ENCODE measurements at places on chromosomes 1 and 21.
A peak's percentile ranks its signal among the peaks of the same experiment; 100 is the strongest.

GRCh38 chr1:206013026-206013795 is 10.0 kb upstream of the RAB7B start:
- no peak for DNase-seq

GRCh38 chr1:216045400-216045799 is 377.8 kb downstream of the USH2A start:
- DNase-seq: peak; percentile 95

- peak; percentile 8 for DNase-seq
Observed at GRCh38 chr1:82226186-82226505, 425.4 kb downstream of the ADGRL2 start.

DNA sequence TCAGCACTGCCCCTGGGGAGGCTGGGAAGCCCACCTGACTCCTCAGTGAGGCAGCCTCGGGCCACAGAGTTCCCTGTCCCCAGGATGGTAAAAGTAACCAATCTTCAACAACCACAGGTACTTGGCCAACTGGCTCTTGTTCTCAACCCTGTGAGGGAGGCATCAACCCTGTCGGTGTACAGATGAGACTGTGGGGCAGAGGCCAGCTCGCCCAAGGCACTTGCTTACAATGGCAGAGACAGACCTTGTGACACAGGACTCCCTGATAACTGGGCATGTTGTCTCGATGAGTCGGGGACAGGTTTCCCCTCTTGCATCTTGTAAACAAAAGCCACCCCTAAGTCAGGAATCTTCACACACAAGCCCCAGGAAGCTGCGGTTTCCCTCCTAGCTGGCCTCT is 8.0 kb downstream of the SLC30A2 start:
- no peak for DNase-seq

- no peak for DNase-seq
Observed at GRCh38 chr1:113857776-113858175, 13.7 kb downstream of the PTPN22 start.

DNA sequence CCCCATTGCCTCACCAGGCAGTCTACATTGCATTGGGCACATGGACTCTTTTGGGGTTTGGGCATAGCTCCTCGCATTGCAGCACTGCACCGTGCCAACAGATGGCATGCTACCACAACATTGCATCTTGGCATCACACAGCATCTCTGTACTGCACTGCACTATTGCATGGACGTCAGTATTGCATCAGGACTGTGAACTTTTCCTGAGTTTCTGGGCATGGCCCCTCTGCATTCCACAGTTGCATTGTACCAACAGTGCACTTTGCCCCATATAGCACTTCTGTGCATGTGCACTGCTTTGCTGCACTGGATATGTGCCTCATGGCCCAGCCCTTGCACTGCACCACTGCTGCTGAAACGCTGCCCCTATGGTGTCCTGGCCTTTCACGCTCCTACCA is 9.6 kb downstream of the PTPRU start:
- peak; percentile 62 for DNase-seq

DNA sequence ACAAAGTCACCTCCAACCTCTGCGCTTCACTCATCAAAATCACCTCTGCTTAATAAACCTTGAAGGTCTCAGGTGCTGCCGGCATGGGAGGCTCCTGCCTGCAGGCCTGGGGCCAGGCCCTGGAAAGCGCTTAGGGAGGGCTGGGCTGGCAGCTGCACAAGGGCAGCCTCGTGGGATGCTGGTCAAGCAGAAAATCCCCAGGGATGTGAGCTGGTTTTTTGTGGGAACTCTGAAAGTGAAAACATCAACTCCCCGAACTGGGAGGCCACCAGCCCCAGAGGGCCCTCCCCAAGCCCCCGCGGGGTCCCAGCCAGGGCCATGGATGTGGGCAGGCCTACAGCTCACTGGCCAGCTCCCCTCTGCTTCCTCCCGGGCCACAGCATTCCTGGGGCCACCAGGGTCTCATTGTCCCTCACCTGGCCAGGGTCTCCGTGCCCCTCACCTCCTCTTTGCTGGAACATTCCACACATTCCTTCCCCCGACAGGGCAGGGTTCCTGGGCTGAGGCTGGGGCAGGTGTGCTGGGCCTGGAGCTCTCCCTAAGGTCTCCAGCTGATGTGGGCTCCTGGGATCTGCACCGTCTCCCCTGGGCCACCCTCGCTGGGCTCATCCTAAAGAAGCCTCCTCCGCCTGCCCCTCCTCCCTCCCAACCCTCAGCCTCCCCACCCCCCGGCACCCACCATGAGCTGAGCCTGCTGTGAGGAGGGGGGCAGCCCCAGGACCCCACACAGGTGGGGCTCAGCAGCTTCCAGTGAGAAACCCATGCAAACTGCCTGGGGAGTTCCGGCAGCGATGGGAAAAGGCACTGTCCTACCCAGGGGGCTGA is 36.0 kb upstream of the POFUT2 start:
- no peak for DNase-seq

GRCh38 chr1:107363154-107363553 is 222.3 kb downstream of the NTNG1 start:
- no peak for DNase-seq

GRCh38 chr1:175673371-175674150 is 69.8 kb downstream of the TNR start:
- no peak for DNase-seq

GRCh38 chr1:119565131-119565772 is 58.2 kb downstream of the HSD3B1 start:
- DNase-seq: no peak

GRCh38 chr1:30353637-30354036 is 369.7 kb downstream of the MATN1 start:
- DNase-seq: peak; percentile 18

- DNase-seq: no peak
Observed at GRCh38 chr1:154411525-154411924, 6.4 kb downstream of the IL6R start.

- DNase-seq: no peak
Observed at GRCh38 chr1:82034812-82035211, 234.1 kb downstream of the ADGRL2 start.

DNA sequence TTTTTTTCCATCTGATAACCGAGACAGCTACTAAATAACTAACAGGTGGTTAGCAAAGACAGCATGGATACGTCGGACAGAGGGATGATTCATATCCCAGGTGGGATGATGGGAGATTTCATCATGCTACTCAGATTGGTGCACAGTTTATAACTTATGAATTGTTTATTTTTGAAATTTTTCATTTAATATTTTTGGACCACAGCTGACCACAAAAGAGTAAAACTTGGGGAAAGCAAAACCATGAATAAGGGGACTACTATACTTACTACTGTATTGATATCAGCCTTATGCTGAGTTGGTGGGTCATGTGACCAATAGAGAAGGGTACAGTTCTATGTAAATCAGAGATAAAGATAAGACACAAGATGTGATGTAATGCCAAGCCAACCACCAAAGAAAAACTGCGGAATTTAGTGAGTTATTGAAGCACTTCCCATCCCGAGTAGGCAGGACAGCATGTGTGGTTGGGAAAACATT is 248.1 kb upstream of the C1orf105 start:
- DNase-seq: peak; percentile 56

DNA sequence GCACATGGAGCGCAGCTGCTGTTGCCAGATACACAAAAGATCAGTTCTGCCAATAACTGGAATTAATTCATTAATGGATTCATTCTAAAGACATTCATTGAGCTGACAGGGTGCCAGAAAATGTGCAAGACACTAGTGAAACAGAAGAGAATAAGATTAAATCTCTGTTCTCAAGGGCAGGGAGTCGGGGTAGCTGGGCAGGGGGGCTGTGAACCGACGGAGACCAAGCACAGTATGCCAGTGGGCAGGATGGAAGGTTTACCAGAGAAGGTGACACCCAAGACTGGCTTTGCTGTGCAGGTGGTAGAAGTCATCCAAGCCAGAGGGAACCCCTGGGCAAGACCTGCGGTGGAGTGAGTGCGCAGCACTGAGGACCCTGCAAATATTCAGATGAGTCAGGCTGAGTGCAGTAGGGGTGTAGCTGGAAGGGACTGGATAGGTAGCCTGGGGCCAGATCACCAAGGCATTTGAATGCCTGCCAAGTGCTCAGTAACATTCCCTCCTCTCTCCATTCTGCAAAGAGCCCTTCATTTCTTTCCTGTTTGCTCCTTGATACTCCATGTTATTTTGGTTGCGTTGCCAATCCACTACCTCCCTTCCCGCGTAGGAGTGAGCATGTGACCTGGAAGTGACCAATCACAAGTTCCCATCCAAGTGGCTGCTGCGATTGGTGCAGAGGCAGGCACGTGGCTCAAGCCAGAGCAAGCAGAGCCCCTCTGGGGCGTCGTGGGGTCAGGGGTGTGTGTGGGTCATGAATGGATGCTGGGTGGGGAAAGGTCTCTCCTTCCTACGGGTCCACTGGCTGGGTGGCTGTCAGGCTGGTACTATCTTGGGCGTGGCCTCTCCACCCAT is 413.1 kb downstream of the PTPRU start:
- no peak for DNase-seq

- peak; percentile 85 for DNase-seq
Observed at GRCh38 chr1:27436204-27437159, 44.1 kb downstream of the GPR3 start.

- DNase-seq: peak; percentile 46
Observed at GRCh38 chr21:34337741-34338140, 26.1 kb upstream of the KCNE2 start.

GRCh38 chr1:154837672-154838171 is 32.4 kb downstream of the KCNN3 start:
- DNase-seq: no peak

GRCh38 chr21:44800971-44801467 is 601 bp downstream of the UBE2G2 start:
- DNase-seq: peak; percentile 39

DNA sequence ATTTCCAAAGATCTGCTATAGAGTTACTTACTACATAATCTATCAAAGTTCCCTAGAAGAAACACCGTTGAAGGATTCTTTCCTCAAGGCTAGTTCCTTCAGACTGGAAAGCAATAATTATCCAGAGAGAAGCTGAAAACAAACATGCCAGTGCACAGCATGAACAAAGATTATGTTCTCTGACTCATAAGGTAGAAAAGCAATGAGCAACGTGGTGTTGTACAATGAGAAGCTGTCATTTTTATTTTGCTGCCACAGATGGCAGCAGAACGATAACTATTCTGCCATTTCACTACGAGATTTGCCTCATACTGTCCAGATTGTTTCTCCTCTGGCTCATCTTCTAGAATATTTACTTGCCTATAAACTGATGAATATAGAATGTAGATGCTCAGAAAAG is 10.7 kb downstream of the EXTL2 start:
- peak; percentile 73 for DNase-seq

- DNase-seq: no peak
Observed at GRCh38 chr1:172178886-172179285, 241.6 kb upstream of the C1orf105 start.

DNA sequence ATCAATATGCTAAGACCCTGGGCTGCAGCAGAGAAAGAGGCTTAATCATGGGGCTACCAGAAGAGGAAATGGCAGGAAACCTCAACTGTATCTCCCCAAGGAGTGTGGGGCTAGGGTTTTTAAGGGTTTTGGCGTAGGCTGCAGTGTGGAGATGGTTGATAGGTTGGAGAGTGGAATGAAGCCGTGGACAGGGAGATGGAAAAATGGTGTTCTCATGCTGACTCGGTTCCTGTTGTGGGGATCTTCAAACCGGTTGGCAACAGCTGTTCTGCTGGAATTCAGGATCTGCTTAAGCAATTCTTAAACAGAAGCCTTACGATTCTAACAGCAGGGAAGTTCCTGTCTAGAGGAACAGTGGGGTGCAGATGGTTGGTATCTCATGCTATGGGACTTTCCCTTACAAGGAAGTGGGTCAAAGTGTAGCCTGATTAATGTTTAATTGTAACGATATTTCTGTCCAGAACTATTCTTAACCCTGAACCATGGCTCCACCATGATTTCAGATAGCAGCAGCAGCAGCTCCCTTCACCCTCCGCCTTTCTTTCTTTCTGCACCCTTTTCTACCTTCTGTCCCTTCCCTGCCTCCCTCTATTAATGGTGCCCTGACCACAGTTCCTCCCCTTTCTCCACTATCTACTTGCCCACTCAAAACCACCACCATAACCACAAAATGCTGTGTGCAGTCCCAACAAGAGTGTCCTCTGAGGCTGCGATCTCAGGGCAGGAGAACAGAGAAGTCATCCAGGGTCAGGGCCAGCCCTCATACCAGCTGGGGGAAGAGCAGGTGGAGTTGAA is 30.8 kb downstream of the RSPH1 start:
- no peak for DNase-seq

DNA sequence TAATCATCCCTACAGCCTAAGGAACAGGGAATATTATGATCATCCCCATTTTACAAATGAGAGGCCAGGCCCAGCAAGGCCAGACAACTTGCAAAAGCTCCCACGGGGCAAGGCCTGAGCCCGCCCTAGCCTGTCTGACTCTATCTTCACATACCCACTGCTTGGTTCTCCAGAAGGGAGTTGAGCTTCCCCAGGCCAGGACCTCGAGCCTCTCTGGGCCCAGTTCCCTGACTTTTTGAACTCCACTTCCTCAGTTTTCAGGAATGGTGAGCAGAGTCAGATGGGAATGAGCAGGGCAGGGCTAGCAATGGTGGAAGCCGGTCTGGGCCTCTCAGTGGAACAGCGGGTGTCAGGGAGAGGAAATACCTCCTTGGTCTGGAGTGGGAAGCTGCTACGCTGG is 39.3 kb downstream of the CACNA1S start:
- no peak for DNase-seq

- no peak for DNase-seq
Observed at GRCh38 chr1:217897100-217897499, 266.0 kb downstream of the SPATA17 start.

GRCh38 chr1:37605061-37605650 is 9.4 kb upstream of the GNL2 start:
- DNase-seq: no peak

GRCh38 chr1:172637522-172637921 is 21.4 kb upstream of the FASLG start:
- DNase-seq: peak; percentile 93

DNA sequence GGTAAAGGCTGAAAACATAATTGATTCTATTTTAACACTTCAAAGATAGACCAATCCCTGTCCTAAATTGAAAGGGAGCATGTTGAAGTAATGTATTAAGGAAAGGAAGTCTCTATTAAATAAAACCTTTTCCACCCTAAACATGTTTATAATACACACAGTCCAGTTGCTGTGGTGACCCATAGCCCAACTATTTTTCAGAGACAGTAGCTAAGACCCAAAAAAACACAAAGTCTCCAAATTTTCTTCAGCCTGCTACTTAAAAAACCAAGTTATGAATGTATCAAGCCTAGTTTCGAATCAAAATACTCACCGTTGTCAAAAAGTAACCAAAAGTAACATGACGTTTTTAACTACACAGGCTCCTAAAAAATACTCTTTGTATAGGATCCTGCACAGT is 1.6 kb downstream of the ELK4 start:
- DNase-seq: peak; percentile 33
